Stimulated activated CD4-positive, alpha-beta T cell treated with anti-CD3 and anti-CD28 coated beads, Interleukin-1b, Interleukin-23, amount 100 ng/mL, for 1 hour (primary cell): ENCODE measurements at places on chromosomes 3 and 15.

DNA sequence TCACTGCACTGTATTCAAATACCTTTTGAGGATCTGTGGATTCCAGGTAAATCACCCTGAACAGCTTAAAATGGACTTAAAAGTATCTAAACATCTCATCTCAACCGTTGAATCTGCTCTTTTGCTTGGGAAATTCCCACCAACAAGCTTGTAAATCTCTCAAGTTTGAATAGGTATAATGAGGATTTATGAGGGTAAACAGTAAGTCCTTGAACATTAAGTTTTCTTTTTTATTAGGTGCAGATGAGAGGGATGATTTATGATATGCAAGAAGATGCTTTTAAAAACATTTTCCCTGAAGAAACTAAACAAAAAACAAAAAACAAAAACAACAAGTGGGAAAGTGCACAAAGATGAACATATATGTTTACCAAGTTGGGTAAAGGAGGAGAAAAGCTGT lies 290.6 kb downstream of the ROBO1 start:
- DNase-seq = no peak

GRCh38 chr15:70414626-70415025 lies 316.9 kb upstream of the TLE3 start:
- DNase-seq = no peak

GRCh38 chr15:40595773-40596172 lies 1.7 kb downstream of the KNL1 start:
- DNase-seq = no peak

DNA sequence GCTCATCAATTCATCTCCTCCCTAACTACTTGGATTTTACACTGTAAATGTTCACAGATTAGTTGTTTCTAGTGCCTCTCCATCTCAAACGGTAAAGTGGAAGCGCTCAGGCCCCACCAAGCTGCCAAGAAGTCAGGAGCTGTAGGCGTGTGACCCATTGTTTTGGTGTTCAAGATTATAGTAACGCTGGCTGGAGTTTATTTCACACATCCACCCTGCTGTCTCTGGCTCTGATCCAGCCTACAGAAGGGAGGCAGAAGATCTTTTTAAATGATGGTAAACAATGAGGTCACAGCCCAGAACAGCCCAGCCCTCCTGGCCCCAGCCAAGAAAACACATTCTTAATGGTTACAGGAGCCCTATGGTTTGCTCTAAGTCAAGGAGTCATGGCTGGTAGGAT lies 25.7 kb upstream of the GALNT15 start:
- no peak for DNase-seq

GRCh38 chr15:85417276-85417675 lies 36.9 kb downstream of the AKAP13 start:
- DNase-seq = no peak

DNA sequence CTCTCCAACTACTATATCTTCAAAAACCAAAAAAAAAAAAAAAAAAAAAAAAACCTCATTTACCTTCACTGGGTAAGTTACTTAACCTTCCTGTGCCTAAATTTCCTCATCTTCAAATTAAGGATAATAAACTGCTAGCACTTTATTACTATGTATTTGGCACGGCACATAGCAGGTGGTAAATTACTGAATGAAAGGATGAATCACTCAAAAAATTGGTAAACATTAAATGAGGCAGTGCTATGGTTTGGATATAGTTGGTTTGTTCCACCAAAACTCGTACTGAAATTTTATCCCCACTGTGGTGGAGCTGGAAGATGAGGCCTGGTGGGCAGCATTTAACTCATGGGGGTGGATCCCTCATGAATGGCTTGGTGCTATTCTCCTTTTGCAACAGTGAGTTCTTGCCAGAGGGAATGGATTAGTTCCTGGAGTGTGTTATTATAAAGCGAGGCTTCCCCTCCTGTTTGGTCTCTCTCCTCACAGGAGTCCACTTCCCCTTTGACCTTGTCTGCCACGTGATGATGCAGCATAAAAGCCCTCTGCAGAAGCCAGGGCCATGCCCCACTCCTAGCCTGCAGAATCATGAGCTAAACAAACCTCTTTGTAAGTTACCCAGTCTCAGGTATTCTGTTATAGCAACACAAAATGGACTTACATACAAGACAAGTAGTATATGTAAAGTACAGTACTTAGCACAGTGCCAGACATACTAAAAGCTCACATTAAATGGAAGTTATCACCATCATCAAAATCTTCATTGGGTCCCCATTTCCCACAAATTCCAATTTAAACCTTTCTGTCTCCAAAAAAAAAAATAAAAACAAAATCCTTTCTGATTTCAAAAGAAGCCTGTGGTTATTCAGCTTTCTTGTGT lies 20.6 kb downstream of the DCUN1D1 start:
- DNase-seq = no peak

GRCh38 chr15:54576298-54576935 lies 598.2 kb downstream of the UNC13C start:
- DNase-seq = no peak

GRCh38 chr15:58535894-58536293 lies 104.1 kb downstream of the LIPC start:
- DNase-seq = no peak

- DNase-seq = no peak
These were observed 704.2 kb downstream of the ROBO1 start for GRCh38 chr3:79063624-79064023.

DNA sequence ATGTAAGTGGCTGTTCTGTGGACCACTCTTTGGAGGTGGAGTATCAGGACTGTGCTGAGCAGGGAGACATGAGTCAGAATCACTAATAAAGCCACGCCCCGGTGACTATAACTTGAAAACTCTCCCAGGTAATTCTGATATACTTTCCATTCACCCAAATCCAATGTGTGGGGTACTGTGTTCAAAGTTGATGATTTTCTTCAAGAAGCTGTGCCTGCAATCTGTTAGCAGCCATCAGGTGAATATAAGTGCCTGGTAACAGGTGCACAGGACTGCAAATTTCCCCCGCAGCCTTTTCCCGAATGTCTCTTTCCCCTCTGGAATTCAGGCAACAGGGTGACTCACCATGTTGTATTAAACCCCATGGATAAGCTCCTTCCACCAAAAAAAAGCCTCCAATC lies 17.0 kb downstream of the MAGI1 start:
- DNase-seq = no peak

DNA sequence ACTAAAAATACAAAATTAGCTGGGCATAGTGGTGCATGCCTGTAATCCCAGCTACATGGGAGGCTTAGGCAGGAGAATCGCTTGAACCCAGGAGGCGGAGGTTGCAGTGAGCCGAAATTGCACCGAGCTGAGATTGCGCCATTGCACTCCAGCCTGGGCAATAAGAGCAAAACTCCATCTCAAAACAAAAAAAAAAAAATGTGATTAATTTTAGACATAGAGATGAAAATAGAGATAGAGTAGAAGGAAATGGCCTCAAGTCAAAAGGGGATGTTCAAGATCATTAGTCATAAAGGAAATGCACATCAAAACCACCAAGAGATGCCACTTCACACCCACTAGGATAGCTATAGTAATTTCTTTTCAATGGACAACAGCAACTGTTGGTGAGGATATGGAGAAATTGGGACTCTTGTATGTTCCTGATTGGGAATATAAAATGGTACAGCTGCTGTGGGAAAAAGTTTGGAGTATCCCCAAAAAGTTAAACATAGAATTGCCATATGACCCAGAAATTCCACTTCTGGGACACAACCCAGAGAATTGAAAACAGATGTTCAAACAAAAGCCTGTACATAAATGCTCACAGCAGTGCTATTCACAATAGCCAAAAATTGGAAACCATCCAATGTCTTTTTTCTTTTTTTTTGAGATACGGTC lies 55.4 kb downstream of the ABHD2 start:
- no peak for DNase-seq

DNA sequence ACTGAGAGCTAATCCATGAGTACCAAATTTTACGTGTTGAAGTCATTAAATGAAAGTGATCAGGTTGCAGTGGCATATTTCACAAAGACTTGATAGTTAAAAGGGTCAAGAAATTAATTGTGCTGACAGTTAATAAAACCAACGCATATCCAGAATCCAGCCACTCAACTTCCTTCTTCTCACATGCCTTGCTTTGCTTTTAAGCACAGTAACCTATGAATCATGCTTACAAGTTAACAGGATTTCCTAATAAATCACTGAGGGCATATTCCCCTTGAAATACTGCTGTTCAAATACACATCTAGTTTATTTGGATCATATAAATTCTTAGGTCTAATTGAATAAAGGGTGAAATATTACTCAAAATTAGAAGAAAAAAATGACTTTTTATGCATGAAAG lies 801.5 kb upstream of the EPHA6 start:
- no peak for DNase-seq

DNA sequence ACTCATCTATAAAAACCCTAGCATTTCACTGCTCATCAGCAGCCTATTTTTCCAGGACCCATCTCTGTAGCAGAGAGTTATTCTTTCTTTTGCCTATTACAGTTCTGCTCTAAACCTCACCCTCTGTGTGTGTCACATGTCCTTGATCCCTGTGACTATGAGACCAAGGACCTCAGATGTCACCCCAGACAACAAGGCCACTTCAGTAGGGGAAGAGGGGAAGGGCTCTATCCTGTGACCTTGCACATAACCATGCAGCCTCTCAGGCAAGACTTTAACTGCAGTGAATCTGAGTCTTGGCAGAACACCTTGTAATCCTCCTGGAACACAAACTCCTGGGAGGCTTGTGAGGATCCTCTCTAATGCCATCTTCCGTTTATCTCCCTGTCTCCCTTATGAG lies 4.4 kb upstream of the ZNF589 start:
- DNase-seq = no peak

- no peak for DNase-seq
These were observed 58.6 kb downstream of the WWTR1 start for GRCh38 chr3:149599236-149599635.

DNA sequence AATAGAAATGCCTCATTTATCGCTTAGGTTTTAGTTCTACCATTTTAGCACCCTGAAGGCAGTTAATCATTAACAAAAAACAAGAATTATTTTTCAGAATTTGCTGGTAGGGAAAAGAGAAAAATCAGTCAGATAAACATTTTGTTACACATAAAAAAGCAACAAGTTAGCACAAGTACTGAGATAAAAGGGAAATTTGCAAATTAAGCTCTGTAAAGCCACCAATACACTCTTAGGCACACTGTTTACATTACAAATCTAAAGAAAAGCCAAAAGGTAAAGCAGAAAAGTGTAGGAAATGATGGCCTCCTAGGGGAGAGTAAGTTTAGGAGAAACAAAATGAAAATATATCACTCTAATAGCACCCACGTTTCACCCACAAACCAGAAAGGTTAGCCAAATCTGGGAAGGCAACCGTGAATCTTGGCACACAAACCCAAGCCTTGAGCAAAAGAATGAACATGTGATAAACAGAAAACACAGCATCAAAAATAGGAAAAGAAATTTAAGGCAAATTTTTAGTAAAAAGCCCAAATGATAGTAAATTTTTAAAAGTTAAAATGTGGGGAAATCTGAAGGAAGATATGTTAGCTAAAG lies 1.6 kb upstream of the SATB1 start:
- DNase-seq = no peak

- DNase-seq = no peak
These were observed 134.1 kb downstream of the PDZRN3 start for GRCh38 chr3:73490453-73491286.

- no peak for DNase-seq
These were observed 13.5 kb downstream of the TARS3 start for GRCh38 chr15:101710806-101711205.

- DNase-seq = no peak
These were observed 24.6 kb upstream of the SRP14 start for GRCh38 chr15:40063563-40064011.

DNA sequence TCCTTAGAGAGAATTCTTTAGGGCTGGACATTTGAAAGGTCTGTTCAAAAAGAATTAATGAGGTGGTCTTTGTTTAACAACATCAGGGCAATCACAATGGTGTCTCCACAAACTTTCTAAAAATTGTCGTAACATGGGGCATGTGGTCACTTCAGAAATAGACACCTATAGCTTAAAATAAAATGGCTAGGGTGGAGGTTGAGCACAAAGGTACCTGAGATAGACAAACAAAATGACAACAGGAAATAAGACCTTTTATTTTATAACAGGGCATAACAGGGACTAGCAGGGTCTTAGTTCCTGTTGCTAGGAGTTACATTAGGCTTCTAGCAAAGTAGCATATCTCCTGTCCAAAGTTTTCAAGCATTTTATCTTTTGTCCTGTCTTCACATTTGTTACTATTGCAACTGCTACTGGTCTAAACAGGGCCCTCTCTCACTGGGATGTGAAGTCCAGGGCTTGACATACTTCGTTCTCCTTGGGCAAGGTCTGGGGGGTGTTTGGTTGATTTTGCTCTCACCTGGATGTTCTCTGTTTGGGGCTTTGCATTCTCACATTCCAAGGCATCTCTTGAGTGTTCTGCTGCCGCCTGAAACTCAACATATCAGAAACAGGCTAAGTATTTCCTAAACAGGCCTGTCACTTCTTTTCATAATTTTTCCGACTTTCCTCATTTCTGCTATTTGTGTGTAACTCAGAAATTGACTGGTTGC lies 3.0 kb downstream of the GCSAM start:
- no peak for DNase-seq

DNA sequence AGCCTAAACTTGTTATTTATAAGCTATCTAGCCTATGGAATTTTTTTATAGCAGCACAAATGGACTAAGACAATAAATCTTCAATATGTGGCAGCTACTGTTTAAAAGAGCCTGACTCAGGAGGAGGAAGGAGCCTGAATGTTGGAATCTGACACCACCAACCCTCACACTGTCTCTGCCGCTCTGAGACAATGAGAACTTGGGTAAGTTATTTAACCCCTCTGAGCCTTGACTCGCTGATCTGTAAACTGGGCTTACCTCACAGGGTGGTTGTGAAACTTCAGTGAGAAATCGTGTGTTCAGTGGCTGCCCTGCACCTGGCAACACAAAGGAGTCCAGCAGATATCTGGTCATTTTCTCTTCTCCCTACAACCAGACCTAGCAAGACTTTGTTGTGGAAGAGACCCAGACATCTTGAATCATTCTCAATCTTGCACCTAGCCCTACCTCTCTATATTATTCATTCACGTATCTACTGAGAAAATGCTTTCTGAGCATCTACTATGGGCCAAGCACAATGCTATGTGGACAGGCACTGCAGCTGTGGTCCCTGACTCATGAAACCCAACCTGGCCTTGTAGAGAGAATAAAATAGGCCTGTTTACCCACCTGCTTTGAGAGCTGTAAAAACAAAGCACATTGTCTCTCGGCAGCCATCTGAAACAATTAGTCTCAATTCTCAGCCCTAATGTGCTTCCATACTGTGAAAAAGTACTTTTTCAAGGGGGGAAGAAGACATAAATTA lies 81.9 kb upstream of the SLC25A36 start:
- DNase-seq = no peak

GRCh38 chr15:98823012-98823458 lies 174.7 kb downstream of the IGF1R start:
- no peak for DNase-seq

GRCh38 chr3:28577941-28578500 lies 229.4 kb upstream of the AZI2 start:
- no peak for DNase-seq
